ENCODE measurements at places on chromosomes 5 and 9.
A peak's percentile ranks its signal among the peaks of the same experiment; 100 is the strongest.

DNA sequence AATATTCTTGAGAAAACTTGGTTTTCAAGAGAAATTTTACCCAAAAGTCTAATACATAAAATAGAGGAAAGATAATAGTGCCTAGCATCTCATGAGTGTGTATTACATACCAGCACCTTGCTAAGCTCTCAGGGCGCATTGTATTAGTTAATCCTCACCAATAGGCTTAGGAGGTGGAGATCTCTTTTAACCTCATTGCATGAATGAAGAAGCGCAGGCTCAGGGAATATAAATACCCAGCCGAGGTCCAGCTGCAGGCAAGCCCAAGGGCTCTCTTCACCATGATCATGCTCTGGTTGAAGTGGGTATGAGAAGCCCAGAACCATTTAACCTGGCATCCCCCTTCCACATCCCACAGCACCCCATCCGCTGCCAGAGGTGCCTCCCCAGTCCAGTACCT lies 46.0 kb downstream of the CAMK2A start:
- no peaks in the 10 kb centered on the region for H3K4me1 ChIP-seq
- DNase-seq = no peak
- no peaks in the 10 kb centered on the region for H3K27me3 ChIP-seq
- no peak overlapping the region for H3K27ac ChIP-seq

DNA sequence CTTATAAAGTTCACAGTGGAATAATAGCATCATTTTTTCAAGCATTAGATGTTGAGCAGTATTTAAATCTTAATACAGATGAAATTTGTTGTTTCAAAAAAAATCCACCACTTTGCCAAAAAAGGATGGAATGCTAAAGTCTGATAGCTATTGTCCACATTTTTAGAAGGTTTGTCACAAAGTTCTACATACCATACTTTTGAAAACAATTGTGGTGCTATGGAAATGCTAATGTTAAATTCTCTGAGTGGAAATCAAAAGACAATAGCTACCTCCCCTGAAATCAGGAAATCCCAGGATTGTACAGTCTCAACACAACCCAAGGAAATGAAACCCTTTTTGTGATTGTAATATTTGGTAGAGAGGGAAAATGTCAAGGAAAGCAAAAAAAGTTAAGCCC lies 19.3 kb upstream of the GRAMD2B start:
- no peak for DNase-seq
- H3K36me3 ChIP-seq = no peaks in the 10 kb centered on the region
- H3K4me3 ChIP-seq = no peak overlapping the region
- H3K27me3 ChIP-seq = no peaks in the 10 kb centered on the region
- H3K27ac ChIP-seq = no peak overlapping the region

DNA sequence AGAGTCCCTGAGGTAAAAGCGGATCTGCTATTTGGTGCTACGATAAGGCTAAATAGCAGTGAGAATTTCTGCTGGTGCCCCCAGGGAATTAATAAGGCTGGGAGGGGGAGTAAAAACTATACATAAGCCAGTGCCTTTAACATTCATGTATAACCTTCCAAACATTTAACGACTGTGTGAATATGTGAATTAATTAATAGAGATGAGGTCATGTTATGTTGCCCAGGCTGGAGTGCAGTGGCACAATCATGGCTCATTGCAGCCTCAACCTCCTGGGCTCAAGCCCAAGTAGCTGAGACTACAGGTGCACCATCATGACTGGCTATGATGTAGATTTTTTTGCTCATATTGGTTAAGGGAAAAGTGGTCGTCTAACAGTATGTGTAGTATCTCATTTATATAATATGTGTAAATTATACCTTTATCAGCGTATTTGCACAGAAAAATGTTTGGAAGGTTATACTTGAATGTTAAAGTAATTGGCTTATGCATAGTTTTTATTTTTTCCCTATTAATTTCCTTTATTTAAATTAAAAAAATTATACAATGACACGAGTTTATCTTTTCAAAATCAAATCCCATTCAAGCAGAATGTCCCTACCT lies 64.6 kb downstream of the EHMT1 start:
- H3K27me3 ChIP-seq = no peaks in the 10 kb centered on the region
- DNase-seq = no peak
- H3K4me1 ChIP-seq = peaks cover 3% of the 10 kb centered on the region
- no peak overlapping the region for H3K27ac ChIP-seq
- H3K4me3 ChIP-seq = no peak overlapping the region

GRCh38 chr5:6686501-6686900 lies 26.7 kb upstream of the TENT4A start:
- no peak overlapping the region for H3K27ac ChIP-seq
- H3K36me3 ChIP-seq = no peaks in the 10 kb centered on the region
- DNase-seq = no peak
- H3K27me3 ChIP-seq = peaks cover 19% of the 10 kb centered on the region
- H3K4me3 ChIP-seq = no peak overlapping the region
- H3K4me1 ChIP-seq = no peaks in the 10 kb centered on the region

DNA sequence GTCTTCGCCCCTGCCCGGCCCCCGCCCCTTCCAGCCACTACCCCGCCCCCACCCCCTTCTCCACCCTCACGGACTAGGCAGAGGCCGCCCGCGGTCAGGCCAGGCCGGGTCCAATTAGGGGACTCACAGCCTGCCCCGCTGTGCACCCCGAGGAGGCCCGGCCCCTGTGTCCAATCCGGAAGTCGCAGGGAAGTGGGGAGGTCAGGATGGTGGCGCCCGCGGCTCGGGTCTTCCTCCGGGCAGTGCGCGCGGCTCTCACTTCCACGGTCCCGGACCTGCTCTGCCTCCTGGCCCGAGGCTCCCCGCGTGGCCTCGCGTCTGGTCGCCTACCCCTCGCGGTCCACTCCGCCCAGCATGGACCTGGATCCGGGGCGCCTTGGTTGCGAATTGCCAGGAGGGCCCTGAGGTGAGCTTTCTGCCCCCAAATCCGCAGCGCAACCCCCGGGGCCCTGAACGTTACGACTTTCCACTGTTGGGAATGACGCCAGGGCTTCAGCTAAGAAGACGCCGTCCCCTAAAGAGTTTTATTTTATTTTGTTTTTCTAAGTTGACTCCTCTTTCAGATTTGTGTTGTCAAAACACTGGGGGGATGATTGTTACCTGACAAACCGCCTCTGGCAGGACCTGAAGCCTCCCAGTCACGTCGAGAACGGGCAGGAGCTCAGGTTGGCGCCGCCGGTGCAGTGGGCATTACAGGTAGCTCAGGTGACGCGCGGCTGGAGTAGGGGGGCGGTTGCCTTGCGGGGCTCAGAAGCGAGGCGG lies 763 bp upstream of the IRX2 start:
- no peaks in the 10 kb centered on the region for H3K27me3 ChIP-seq
- DNase-seq = no peak

GRCh38 chr5:91187032-91187431 lies 196.1 kb downstream of the ARRDC3 start:
- H3K4me1 ChIP-seq = peaks cover 24% of the 10 kb centered on the region
- no peak for DNase-seq
- no peaks in the 10 kb centered on the region for H3K27me3 ChIP-seq
- H3K4me3 ChIP-seq = no peak overlapping the region
- H3K36me3 ChIP-seq = no peaks in the 10 kb centered on the region
- H3K27ac ChIP-seq = no peak overlapping the region

GRCh38 chr5:82850393-82850792 lies 226.8 kb downstream of the TMEM167A start:
- no peaks in the 10 kb centered on the region for H3K27me3 ChIP-seq
- H3K36me3 ChIP-seq = no peaks in the 10 kb centered on the region
- H3K27ac ChIP-seq = no peak overlapping the region
- H3K4me3 ChIP-seq = no peak overlapping the region
- DNase-seq = no peak
- no peaks in the 10 kb centered on the region for H3K4me1 ChIP-seq

GRCh38 chr5:56170557-56170956 lies 62.6 kb downstream of the ANKRD55 start:
- H3K36me3 ChIP-seq = no peaks in the 10 kb centered on the region
- H3K4me3 ChIP-seq = no peak overlapping the region
- H3K27ac ChIP-seq = no peak overlapping the region

GRCh38 chr9:136342181-136343120 lies 15.1 kb downstream of the GPSM1 start:
- H3K27ac ChIP-seq = peak overlapping the region; percentile 29
- no peak overlapping the region for H3K4me3 ChIP-seq
- peaks cover 18% of the 10 kb centered on the region for H3K4me1 ChIP-seq
- DNase-seq = no peak

GRCh38 chr5:102886586-102886985 lies 131.5 kb downstream of the PAM start:
- no peak overlapping the region for H3K4me3 ChIP-seq
- no peak overlapping the region for H3K27ac ChIP-seq
- no peak for DNase-seq
- H3K27me3 ChIP-seq = no peaks in the 10 kb centered on the region
- 0 out of 2 replicates have a peak, but pooled peaks cover 3% of the 10 kb centered on the region for H3K4me1 ChIP-seq

DNA sequence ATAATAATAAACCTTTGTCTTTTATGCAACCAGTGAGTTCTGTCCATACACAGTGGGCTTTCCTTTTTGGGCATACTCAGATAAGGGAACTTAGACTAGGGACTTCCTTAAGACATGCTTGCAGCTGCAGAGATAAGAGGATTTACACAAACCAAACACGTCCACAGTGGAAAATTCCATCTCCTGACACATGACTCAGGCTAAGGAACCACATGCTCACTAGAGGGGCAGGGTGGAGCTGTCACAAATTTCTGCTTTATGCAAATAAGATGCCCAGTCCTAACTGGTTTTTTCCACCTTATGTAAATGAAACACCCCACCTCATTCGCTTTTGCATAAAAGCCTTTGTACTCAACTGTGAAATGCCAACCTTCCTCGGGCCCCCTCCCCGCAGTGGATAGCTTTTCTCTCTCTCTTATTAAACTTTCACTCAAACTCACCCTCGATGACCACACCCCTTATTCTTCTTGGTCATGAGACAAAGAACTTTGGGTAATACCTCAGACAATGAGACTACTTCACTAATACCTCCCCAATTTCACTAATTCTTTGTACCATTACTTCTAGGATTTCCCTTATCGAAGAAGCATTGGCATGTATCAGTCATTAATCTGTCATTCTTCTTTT lies 170.3 kb upstream of the FTMT start:
- H3K4me1 ChIP-seq = no peaks in the 10 kb centered on the region
- no peaks in the 10 kb centered on the region for H3K27me3 ChIP-seq
- H3K36me3 ChIP-seq = no peaks in the 10 kb centered on the region
- no peak overlapping the region for H3K27ac ChIP-seq

DNA sequence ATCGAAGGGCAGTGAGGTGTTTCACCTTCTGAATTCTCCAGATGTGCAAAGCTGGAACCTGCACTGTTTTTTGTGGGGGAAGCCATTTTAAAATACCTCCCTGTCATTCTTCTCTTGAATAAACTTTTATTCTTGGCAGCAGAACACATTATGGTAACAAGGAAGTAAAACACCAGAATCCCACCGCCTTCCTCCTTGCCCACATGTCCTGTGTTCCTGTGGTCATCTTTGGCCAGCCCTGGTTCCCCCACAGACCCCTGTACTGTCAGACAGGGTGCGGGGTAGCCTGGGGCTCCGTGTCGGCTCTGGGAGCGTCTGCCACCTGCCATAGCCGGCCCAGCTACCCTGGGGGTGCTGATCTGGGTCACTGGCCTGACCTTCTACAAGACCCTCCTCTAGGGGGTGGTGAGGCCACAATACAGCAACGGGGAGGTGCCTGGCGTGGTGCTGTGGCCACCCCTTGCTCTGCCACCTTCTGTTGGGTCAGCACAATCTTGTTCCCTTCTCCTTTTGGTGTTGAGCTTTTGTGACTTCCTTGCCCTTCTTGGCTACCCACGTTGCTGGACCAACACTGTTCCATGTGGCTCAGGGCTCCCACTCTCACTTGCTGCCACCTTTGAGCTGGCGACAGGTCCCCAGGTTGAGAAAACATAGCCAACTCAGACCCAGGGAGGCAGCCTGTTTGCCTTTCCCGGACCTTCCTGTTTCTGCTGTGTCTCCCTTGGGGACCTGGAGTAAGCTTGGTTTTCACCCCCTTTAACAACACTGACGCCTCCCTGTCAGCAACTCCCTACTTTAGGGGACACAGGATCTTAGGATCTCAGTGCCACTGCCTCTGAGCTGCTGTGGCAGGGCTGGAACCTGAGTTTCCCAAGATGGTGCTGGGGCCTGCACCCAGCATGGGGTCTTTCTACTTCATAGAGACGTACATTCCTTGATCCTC lies 4.8 kb downstream of the WNK2 start:
- H3K27ac ChIP-seq = no peak overlapping the region
- H3K4me3 ChIP-seq = no peak overlapping the region
- no peaks in the 10 kb centered on the region for H3K27me3 ChIP-seq
- peaks cover 6% of the 10 kb centered on the region for H3K4me1 ChIP-seq
- no peaks in the 10 kb centered on the region for H3K36me3 ChIP-seq

DNA sequence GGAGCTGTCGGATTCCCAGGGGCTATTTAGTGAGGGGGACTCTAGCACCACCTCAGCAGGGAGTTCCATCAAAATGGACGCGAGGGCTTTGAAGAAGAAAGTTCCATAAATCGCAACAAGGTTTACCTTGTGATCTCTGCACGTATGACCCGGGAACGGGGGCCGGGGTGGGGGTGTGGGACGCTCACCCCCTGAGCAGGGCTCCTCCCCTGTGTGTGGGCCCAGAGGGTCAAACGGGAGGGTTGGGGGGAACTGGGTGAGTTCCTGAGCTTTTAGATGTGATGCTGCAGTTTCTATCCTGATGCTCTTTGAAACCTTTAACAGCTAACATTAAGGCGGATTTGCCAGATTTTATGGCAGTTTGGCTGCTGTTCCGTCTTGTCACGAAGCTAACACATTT lies 18.9 kb upstream of the LRRC14B start:
- no peak overlapping the region for H3K27ac ChIP-seq
- no peaks in the 10 kb centered on the region for H3K36me3 ChIP-seq
- no peak for DNase-seq
- H3K27me3 ChIP-seq = no peaks in the 10 kb centered on the region

- no peaks in the 10 kb centered on the region for H3K4me1 ChIP-seq
- H3K27ac ChIP-seq = no peak overlapping the region
- H3K36me3 ChIP-seq = no peaks in the 10 kb centered on the region
- H3K27me3 ChIP-seq = no peaks in the 10 kb centered on the region
- no peak overlapping the region for H3K4me3 ChIP-seq
These were observed 164.8 kb downstream of the HSD17B3 start for GRCh38 chr9:96136992-96137670.

DNA sequence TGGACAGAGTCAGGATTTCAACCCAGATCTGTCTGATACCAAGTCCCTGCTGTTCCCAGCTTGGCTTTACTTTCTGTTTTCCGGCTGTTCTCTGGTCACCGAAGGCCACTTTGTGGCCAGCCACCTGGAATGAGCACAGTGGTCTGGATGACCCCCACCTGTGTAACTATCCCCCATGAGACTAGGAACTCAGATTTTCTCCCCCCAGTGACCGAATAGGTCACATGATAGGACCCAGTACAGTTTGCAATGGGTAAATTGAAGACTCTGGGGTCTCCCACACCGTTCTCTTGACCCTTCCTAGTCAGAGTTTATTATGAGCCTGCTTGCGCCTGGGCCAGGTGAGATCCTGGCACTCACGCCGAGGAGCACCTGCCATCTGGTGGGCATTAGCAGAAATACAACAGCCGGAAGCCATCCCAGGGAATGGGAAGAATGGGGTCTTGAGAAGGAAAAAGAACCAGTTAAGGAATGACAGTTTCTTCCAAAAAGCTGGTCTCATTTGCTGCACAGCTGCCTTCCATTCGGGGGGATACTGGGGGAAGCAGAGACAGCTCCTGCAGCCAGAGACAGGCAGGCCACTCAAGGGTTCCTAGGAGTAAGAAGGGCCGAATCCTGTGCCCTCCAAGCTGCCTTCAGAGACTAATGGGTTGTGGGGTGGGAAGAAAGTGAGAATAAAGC lies 7.1 kb downstream of the PHYHD1 start:
- no peak overlapping the region for H3K4me3 ChIP-seq
- H3K27ac ChIP-seq = no peak overlapping the region
- peaks cover 10% of the 10 kb centered on the region for H3K4me1 ChIP-seq
- no peaks in the 10 kb centered on the region for H3K27me3 ChIP-seq
- no peaks in the 10 kb centered on the region for H3K36me3 ChIP-seq
